ENCODE measurements at places on chromosomes 1 and 21.

- DNase-seq, result no peak
These were observed 1.6 kb downstream of the HES2 start for GRCh38 chr1:6417961-6418667.

DNA sequence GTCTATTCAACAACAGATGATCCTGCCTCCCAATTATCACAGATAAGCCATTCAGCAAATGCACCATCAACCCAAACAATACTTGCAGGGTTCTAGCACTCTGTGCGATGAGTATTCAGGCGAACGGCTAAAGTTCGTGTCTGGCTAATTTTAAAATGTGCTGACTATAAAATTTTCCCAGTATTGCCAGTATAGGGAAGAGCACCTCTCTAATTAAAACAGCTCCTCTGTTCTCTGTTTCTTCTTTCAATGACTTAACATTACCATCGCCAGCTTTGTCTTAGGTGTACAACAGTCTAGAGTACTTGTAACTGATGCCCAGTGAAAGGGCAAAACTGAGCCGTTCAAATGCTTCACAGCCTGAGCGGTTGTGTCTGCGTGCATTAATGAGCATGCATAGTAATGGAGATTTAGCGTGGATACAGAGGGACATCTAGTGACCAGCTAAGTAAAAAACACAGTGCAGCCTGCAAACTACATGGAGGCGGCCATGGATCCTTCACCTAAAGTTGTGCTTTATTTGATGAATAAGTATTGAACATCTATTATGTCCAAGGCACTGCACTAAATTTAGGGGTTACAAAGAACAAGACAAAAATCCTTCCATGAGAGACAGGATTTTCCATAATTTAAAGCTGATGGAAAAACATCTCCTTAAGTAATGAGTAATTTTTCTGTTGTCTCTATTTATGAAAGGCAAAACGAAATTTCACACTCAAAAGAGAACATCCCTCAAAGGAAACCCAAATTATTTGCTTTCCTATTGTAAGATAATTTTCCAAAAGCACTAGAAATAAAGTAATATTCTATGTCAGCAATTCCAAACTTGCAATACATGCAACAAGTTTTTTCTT is 120.0 kb downstream of the SETD4 start:
- DNase-seq, result no peak

- DNase-seq, result no peak
These were observed 66.0 kb downstream of the PLEKHA6 start for GRCh38 chr1:204293605-204294337.

GRCh38 chr21:28817871-28818270 is 174.8 kb downstream of the LTN1 start:
- no peak for DNase-seq

DNA sequence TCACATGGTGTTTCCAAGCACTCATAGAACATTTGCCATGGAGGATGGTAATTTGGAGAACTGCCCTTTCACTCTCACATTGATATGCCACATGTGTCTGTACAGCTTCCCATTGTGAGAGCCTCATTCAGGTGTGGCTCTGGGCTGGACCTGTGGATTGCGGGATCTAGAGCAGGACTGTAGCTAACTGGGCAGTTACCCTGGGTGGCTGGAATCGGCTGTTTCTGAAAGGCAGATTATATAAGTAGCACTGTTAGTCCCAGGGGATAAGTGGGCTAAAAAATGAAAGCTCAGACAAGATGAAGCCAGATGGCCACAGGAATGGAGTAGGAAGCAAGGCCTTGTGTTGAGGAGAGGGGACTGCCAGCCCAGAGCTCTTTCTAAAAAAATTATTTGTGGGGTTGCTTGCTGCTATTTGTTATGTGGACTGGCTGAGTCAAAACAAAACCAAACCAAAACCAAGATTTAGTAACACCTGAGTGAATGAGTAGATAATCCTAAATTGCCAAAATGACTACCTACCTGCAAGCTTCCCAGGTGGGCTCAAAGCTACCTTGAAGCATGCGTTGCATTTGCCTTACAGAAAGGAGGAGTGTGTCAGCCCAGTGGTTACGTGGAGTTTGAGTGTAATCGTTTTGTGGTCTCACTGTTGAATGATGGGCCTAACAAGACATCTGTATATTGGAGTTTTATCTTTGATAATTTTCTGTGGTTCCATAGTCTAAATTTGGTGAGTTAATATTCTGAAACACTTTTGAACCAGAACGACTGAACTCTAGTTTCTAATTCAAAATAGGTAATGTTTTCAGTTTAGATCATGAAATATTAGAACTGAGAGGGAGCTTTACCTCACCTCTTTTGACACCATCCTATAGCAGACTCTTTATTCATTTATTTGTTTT is 58.0 kb downstream of the SDCCAG8 start:
- DNase-seq, result no peak

DNA sequence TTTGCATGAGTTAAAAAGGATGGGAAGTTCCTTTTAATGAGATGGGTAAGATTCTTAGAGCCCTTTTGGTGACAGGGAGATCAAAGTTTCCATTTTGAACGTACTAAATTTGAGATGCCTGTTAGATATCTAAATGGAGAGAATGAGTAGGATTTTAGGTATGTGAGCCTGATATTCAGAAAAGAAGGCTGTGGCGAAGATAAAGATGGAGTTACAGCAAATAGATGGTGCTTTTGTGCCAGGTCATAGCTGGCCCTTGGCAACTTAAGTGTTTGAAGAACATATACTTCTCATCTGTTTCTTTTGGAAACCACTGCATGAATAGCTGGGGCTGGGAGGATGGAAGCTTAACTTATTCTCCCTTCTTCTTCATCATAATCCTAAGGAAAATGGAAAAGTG is 282.5 kb downstream of the PTBP2 start:
- DNase-seq, result no peak

- no peak for DNase-seq
These were observed 63.1 kb downstream of the C1orf21 start for GRCh38 chr1:184449916-184450315.

GRCh38 chr1:9592510-9593075 is 3.9 kb downstream of the TMEM201 start:
- no peak for DNase-seq

DNA sequence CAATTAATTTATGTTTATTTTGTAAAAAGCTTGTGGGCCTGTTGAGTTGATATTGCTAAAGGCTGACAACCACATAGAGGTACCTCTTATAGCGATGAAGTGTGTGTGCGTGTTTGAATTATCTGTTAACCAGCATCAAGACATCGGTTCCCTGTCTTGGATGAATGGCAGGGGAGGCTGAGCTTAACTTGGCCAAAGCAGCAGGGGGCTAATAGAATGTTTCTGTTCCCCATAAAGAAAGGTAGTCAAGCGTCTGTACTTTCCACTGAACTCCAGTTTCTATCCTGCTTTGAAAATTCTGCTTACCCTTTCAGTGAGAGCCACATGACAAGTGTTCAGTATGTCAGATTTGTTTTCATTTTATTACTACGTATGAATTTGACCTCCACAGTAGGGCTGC is 63.0 kb downstream of the ROR1 start:
- DNase-seq, result no peak
